ENCODE measurements at places on chromosomes 2 and 18. TPM values are rescaled to one million over a fixed set of nuclear protein-coding genes. Genes with fewer than 3 reads are reported as not detected.

The XDH gene
- total RNA-seq = not detected

The NEU2 gene
- not detected for total RNA-seq

The RRM2 gene
- 54.9 TPM for total RNA-seq

The TMEFF2 gene
- not detected for total RNA-seq

The TBR1 gene
- total RNA-seq = not detected

The KLHL14 gene
- not detected for total RNA-seq

All from activated T-cell treated with anti-CD3 and anti-CD28 coated beads, Interleukin-2, amount 50 U/mL, for 4 hours (primary cell).